ENCODE measurements at places on chromosomes 1 and 21.

DNA sequence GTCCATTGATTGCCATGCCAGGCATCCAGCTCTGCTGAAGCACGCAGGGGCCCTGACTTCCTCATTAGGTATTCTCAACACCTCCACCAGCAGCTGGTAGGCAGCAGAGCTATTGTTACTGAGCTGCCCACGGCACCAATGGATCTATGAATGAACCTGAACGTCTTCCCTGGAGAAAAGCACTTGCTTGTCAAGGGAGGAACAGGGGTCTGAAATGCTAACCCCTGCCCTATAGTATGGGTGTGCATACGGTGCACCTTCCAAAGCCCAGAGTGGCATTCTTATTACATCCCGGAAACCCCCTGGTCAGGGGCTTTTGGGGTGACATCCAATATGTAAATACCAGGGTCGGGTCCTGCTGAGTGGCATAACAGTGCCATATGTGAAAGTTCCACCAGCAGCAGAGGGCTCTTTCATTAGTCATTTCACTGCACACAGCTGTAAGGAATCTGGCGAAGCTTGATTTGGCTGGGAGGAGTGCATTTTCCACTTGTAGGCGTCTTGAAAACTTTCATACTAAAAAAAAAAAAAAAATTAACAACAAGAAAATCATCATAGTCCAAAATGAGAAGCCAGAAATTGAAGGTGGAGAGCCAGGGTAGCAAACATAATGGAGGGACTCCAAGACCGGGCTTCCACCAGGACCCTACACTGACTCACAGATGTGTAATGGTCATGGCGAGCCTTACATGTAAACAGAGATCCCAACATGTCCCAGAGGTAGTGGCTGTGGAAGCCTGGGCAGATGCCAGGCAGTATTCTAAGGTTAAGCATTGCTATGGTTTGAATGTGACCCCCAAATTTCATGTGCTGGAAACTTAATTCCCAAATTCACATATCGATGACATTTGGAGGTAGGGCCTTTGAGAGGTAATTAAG is 58.8 kb upstream of the PRDX6 start:
- DNase-seq = no peak

DNA sequence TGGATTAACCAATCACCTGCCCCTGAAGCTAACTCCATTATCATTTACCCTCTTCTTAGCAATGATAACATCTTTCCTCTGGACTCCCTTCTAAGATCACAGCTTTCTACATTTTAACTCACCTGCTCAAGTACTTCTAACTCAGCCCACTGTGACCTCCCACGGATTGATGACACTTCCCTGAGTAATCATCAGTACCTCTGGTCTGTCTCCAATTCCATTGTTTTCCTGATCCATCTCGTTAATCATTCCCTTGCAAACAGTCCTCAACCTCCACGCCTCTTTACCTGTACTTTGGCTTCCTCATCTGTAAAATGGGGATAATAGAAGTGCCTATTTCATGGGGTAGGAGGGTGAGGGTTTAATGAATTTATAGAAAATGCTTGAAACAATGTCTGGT is 195.3 kb upstream of the APP start:
- DNase-seq = no peak

DNA sequence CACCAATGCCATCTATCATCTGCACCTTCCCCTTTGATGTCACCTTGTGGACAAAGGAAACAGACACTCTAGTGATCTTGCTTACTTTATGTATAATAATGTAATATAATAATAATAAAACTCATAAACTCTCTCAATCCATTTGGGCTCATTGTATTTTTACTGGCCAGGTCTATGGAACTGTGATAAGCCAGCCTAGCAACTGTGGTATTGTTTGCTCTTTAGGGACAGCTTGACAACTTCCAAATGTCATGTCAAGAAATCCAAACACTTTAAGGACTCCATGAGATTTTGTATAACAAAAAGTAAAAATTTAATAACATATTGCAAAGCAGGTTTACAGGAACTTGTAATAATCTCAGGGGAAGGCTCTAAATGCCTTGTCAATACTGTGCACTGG is 1163.4 kb upstream of the TMPRSS15 start:
- DNase-seq = no peak

GRCh38 chr21:43687566-43688399 is 28.4 kb downstream of the RRP1B start:
- no peak for DNase-seq

- DNase-seq = no peak
Observed at GRCh38 chr21:18006691-18007090, 187.5 kb upstream of the C21orf91 start.

GRCh38 chr1:6258675-6259074 is 2.2 kb downstream of the GPR153 start:
- no peak for DNase-seq

DNA sequence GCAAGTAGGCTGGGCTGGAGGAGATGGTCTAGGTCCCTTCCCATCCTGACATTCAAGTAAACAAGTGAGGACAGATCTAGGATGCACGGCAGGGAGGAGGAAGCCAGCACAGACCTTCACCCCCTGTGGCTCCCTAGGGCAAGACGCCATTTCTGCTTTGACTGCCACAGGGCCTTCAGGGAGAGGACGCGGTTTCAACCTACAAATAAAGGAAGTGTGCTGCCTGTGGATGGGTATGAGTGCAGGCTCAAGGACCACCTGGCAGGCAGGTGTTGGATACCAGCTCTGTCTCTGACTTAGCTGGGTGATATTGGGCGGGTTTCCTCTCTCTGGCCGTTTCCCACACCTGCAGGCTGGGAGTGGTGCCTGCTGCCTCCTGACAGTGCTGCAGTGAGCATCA is 16.2 kb downstream of the SLC2A1 start:
- no peak for DNase-seq

DNA sequence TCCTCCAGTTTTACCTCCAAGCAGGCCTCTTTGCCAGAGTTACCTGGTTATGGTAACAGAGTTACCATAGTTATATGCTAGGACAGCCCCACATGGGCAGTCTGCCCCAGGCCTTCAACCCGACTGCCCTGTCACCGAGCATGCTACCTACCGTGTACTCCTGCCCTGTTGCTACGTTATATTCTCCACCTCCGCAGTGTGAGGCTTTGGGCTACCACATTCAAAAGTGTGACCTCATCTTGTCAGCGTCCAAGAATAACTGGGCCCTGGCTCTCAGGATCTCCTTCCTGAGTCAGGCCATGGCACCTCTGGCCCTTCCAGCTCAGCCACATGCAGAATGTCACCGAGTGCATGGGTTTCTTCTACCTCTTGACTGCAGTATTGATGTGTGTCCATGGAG is 8.9 kb downstream of the MAPKAPK2 start:
- DNase-seq = no peak

- DNase-seq = no peak
Observed at GRCh38 chr1:210828996-210829596, 304.9 kb downstream of the KCNH1 start.

GRCh38 chr1:40785446-40785845 is 1.9 kb downstream of the KCNQ4 start:
- DNase-seq = no peak

GRCh38 chr1:157117527-157118057 is 18.0 kb upstream of the ETV3L start:
- peak; percentile 38 for DNase-seq

DNA sequence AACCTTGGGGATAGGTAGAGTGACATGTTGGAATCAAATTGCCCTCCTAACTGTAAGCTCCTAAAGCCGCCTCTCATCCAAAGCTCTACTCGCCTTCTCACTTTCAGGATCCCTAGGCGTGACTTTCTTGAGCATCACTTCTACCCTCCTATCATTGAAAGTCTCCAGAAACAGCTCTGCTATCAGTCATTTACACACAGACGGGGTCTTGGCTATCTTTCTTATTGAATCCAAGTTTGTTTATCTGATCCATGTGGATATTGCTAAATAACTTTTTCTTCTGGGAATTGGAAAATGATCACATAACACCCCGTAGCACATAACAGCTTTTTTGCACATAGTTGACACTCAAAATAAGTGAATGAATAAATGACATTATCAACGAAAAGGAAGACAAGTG is 216.4 kb upstream of the KIAA0040 start:
- no peak for DNase-seq

- DNase-seq = no peak
Observed at GRCh38 chr1:109368464-109368863, 29.3 kb downstream of the SORT1 start.

- no peak for DNase-seq
Observed at GRCh38 chr1:52404975-52405338, 555 bp downstream of the PRPF38A start.

GRCh38 chr1:53349968-53350852 is 22.3 kb upstream of the LRP8 start:
- peak; percentile 32 for DNase-seq

DNA sequence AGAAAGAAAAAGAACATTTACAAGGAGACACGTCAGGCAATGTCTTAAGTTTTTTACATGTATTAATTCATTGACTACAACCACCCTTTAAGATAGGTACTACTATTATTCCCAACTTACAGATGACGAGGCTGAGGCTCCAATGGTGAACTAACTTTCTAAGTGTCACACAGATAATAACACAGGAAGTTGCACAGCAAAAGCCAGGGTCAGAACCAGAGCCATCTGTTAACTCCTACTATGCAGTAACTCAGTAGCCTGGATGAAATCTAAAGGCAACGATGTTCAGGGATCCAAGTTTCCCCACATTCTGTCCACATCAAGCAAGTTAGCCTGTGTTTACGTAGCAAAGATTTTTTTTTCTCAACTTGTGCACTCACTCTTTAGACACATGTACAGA is 371.7 kb downstream of the PTPRC start:
- DNase-seq = no peak

DNA sequence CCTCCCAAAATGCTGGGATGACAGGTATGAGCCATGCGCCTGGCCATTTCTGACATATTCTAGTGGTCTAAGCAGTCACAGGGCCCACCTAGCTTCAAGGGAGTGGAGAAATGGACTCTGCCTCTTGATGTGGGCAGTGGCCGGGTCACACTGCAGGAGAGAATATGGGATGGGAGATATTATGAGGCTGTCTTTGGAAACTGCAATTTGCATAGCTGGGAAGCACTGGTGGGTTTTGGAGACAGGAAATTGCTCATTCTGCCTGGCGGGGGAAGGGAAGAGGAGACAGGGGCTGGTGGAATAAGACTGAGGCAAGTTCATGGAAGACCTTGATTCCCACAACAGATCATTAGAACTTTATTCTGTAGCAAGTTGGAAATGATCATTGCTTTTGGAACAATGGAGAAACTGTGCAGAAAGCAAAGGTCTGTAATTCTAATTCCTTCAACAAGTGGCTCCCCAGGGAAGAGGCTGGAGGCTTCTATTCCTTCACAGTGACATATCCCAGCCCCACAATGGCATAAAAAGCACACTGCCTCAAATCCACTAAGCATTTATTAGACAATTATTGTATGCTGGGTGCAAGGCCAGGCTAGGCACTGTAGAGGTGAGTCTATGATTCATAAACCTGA is 10.5 kb downstream of the NCMAP start:
- no peak for DNase-seq

DNA sequence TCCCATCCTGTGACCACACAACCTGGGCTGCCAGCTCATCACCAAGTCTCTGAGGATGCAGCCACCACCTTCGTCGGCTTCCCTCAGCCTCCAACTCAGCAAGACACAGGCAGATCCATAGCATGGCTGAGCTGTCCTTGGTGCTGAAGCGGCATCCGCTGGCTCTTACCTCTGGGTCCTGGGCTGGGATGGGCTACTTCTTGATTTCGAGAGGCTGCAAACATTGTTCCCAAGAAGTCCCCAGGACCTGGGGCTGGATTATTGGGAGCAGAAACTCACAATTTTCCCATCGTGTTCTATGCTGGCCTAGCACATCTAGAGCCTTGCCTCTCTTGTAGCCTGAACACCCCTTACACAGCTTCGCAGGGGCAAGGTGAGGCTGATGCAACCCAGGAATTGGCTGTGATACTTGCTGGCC is 24.9 kb upstream of the C1QA start:
- peak; percentile 87 for DNase-seq

- no peak for DNase-seq
Observed at GRCh38 chr1:206429421-206429820, 40.9 kb upstream of the IKBKE start.

GRCh38 chr21:46356494-46357334 is 32.8 kb downstream of the PCNT start:
- no peak for DNase-seq

DNA sequence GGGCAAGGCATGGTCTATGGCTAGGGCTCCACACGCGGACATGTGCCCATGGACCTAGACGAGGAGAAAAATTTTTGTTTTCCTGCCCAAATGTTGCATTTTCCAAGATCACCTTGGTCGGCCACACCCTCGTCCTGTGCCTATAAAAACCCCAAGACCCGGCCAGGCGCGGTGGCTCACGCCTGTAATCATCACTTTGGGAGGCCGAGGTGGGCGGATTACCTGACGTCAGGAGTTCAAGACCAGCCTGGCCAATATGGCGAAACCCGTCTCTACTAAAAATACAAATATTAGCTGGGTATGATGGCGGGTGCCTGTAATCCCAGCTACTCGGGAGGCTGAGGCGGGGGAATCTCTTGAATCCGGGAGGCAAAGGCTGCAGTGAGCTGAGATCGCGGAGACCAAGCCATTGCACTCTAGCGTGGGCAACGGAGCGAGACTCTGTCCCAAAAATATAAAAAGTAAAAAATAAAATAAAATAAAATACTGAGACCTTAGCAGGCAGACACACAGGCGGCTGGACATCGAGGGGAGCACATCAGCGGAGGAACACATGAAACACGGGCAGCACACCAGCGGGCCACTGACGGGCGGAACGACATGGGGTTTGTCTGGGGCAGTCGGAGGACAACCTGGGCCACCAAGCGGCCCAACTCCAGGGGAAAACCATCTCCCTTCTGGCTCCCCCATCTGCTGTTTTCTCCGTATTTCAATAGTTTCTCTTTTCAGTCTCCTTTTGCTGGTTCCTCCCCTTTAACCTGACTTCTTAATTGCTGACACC is 60.7 kb upstream of the TBX15 start:
- no peak for DNase-seq

- no peak for DNase-seq
Observed at GRCh38 chr21:26389971-26390641, 183.0 kb downstream of the CYYR1 start.

- no peak for DNase-seq
Observed at GRCh38 chr1:26234644-26235370, 807 bp downstream of the CEP85 start.

GRCh38 chr1:16237343-16237830 is 404 bp upstream of the CPLANE2 start:
- DNase-seq = no peak

- DNase-seq = no peak
Observed at GRCh38 chr1:209076688-209077087, 506.8 kb upstream of the CAMK1G start.

GRCh38 chr1:226697151-226697928 is 41.7 kb downstream of the ITPKB start:
- DNase-seq = no peak

DNA sequence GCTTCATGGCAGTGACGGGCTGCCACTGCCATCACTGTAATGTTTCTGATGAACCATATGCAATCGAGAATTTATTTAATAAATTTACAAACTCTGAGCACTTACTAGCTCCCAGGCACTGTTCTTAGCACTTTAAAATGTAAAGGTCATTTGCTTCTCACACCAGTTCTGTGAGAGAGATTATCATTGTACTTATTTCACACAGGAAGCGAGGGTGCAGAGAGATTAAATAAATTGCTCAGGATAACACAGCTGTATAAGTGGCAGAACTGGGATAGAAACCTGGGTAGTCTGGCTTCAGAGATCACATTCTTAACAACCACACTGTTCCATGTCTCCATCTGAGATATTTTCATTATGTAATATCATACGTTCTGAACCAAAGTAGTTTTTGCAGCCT is 119.9 kb downstream of the MAST2 start:
- DNase-seq = no peak

GRCh38 chr1:214840356-214840755 is 237.4 kb downstream of the CENPF start:
- no peak for DNase-seq

GRCh38 chr1:91683598-91683951 is 182.9 kb downstream of the CDC7 start:
- DNase-seq = peak; percentile 62

Measured in H9 (cell line).